Activated CD4-positive, alpha-beta T cell treated with anti-CD3 and anti-CD28 coated beads for 1 hour (primary cell): ENCODE measurements at places on chromosomes 3 and 15.

- no peak for DNase-seq
Observed at GRCh38 chr3:195095035-195095703, 175.8 kb downstream of the XXYLT1 start.

GRCh38 chr3:165885558-165886270 is 48.5 kb upstream of the BCHE start:
- no peak for DNase-seq

DNA sequence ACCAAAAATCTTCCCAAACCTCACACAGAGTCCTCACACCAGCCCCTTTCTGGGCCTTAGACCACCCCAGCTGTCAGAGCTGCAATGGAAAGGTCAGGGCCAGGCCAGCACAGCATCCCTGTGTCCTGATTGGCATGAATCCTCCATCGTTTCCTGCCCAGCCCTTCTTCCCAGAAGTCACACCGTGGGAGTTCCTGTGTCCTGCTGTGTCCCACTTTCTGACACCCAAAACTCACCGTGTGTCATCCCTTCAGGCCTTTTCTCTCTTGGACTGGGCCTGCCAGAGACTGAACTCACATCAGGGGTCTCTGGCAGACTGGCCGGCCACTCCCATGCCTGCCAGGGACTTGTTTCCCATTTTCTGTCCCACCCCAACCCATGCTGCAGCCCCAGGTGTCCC is 32.5 kb upstream of the CHRNB4 start:
- DNase-seq, result no peak

- DNase-seq, result no peak
Observed at GRCh38 chr3:23931597-23931996, 13.5 kb upstream of the NR1D2 start.

DNA sequence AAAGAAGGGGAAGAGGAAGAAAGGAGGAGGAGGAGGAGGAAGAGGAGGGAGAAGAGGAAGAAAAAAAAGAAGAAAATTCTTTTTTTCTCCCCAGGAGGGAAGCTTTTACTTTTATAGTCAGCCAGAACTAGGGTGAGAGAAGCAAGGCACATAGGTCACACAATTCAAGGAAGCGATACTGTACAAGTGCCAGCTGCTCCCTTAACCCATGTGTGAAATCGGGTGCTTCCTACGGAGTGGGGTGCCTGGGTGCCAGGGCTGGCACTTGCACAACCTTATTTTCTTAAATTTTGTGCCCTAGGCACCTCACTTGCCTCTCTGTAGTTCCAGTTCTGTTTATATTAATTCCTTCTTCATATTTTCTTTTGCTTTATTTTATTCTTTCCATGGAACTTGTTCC is 150.4 kb downstream of the LIPC start:
- DNase-seq, result no peak

- DNase-seq, result no peak
Observed at GRCh38 chr15:73078722-73079121, 26.5 kb downstream of the NEO1 start.

GRCh38 chr15:63332367-63333124 is 49.1 kb downstream of the CA12 start:
- no peak for DNase-seq

GRCh38 chr15:73748730-73749129 is 4.4 kb downstream of the INSYN1 start:
- no peak for DNase-seq

DNA sequence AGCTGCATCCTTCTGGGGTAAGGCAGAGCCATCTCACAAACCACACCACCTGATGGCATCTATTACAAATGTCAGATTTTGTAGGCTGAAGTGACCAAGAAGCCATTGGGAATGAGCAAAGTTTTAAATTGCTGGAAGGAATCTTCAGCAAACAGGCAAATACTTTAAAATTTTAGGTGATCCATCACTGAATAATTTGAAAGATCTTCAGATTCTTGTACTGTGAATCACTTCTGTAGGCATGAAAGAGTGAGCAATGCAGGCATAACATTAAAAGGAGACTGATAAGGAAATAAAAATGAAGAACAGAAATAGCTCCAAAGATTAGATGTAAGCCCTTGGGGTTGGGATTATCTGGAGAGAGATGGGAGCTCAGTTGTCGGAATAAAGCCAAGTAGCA is 36.0 kb upstream of the ALDH1L1 start:
- DNase-seq, result no peak

- DNase-seq, result no peak
Observed at GRCh38 chr3:72439321-72440183, 408.7 kb downstream of the SHQ1 start.

GRCh38 chr3:11287404-11287803 is 15.2 kb downstream of the ATG7 start:
- DNase-seq, result no peak

- DNase-seq, result no peak
Observed at GRCh38 chr3:60953351-60953750, 297.9 kb downstream of the FHIT start.

DNA sequence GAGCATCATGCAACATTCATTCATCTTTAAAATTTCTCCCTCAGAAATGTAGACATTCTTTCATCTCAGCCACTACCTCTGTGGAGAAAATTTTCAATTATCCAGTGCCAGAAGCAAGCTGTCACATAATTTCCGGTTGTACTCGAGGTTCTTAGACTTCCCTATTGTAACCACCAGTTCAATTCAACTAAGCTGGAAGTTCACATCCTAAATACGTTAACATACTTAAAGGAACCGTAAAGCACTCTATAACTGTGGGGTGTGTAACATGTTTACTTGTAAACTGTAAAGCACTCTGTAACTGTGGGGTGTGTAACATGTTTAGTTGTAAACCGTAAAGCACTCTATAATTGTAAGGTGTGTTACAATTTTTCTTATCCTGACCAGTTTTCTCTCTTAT is 150.3 kb downstream of the PLCL2 start:
- no peak for DNase-seq

DNA sequence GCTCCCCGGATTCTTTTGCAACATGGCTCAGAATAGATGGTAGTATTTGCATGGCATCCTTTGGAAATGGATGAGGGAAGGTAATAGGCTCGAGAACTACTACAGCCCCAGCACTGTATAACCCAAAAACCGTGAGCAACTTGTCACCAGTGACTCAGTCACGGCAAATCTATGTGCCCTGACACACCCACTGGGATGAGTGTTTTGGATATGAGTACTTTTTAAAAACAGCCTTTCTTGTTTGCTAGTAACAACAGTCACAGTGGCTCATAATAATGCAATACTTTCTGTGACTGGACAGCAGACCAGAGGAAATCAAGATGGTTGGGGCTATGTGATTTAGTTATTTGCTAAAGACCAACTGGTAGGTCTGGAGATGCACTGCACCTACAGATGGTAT is 299.6 kb downstream of the ULK4 start:
- DNase-seq, result no peak

GRCh38 chr3:10380906-10381305 is 60.0 kb upstream of the SEC13 start:
- DNase-seq, result no peak

- DNase-seq, result no peak
Observed at GRCh38 chr3:116070061-116070460, 375.2 kb downstream of the LSAMP start.

- DNase-seq, result no peak
Observed at GRCh38 chr15:96409215-96410138, 79.0 kb downstream of the NR2F2 start.

DNA sequence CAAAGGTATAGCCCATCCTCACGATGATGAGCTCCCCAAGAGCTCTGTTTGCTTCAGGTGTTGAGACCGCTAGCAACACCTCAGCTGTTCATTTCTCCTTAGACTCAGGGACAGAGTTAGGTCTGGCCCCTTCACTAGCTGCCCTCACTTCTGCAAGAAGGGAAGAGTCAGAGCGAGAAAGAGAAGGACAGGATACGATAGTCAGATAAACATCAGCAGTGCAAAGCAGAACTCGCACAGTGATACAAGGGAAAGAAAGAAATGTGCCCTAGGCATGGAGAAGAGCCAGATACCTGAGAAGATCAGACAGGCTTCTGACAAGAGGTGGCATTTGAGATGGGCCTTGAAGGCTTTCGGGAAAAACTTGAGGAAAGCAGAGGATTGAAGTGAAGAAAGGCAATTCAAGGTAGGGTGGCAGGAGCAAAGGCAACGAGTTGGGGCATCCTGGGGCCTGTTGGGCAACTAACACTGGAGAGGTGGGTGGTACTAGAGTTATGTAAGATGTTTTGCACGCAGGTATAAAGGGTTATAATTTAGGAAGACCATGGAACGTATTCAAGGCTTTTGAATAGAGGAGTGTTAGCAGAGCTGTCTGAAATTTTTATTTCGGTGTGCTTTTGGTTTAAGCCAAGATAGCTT is 106.0 kb downstream of the PGPEP1L start:
- DNase-seq, result no peak

- DNase-seq, result no peak
Observed at GRCh38 chr3:32596282-32596908, 25.7 kb upstream of the DYNC1LI1 start.
